ENCODE measurements at places on chromosomes 6 and 20.

- peak; percentile 98 for DNase-seq
These were observed 502.2 kb upstream of the JARID2 start for GRCh38 chr6:14743474-14744211.

- peak; percentile 2 for DNase-seq
These were observed 477.9 kb upstream of the MANEA start for GRCh38 chr6:95099410-95099809.

DNA sequence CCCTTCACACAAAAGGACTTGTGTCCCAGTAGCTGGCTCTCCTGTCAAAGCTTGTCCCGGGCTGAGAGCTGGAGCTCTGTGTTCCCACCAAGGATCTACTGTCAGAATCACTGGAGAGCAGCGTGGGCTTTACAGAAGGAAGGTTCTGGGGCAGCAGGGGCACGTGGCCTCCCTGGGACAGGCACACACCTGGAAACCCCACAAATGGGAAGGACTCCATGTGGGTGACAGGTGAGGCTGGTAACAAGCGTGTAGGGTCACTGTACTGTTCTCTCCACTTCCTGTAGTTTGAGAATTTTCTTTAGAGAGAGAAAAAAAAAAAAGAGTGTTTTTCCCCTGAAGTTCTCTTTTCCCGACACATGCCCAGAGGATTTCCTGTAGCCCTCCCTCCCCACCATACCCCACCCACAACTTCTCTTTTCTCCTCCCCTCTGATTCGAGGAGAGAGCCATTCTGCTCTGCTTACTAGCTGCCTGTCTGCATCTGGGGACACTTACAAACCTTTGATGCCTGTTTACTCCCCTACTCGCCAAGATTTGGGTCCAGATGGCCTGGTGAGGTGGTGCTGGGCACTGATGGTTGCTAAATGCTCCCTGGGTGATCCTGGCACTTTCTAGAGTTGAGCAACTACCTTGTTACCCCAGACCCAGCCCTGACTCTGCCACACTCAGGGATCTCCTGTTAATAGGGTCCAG, 84.1 kb upstream of the SIRPA start:
- peak; percentile 73 for DNase-seq

- no peak for DNase-seq
These were observed 699.3 kb downstream of the RNF144B start for GRCh38 chr6:19086480-19086879.

All from fibroblast of skin of right biceps (primary cell).